ENCODE measurements at places on chromosomes 3 and 15. TPM values are rescaled to one million over a fixed set of nuclear protein-coding genes. Genes with fewer than 3 reads are reported as not detected.

DNA sequence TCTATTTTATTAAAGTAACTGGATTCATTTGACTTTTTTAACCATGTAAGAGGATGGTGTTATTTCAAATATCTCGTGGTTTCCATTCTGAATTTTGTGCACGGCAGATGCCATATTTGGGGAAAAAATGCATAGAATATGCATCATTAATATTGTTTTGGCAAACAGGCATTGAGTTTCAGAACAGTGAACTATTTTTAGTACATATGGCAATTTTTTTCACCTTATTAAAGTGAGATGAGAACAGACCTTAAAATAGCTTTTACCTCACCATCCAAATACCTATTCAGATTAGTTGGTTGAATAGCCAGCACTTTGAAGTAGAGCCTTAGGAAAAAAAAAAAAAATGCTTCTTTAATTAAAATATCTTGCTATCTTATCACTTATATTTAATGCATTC is 117.3 kb upstream of the FLNB start:
- DNase-seq: no peak

Gene SPTBN5
- total RNA-seq: 2.7 TPM

GRCh38 chr15:63483521-63484371 is 20.6 kb upstream of the USP3 start:
- no peak for DNase-seq

DNA sequence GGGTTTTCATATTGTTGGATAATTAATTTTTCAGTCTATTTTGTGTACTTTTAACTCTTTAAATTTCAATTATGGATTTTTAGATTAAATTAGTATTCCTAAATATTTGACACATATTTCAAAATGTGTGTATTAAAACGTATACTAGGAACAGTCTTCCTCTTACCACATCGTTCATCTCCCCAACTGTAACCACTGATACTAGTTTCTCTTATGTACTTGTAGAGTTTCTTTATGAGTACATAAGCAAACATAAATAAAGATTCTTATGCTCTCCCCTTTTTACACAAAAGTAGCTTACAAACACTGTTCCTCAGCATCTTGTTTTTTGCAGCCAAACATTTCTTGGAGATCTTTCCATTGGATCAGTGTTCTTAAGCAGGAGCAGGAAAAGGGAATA is 45.9 kb downstream of the CMSS1 start:
- DNase-seq: no peak

- DNase-seq: no peak
Observed at GRCh38 chr15:63335543-63336240, 46.0 kb downstream of the CA12 start.

DNA sequence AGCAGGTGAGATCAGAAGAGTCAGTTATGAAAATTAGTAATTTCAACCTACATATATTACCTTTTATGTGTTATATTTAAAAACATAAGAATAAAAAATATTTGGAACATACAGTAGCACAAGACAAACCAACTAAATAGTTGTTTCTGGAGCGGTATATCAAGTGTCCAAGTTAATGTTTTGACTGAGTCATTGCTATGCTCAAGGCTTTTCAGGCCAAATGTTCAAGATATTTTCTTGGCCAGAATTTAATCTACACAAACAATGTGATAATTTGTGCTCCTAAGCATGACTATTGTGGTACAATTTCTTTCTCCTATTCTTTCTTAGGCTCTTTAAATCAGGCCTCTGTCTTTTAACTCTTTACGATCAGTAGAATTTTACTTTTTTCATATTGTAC is 412.4 kb downstream of the RAP2B start:
- no peak for DNase-seq

GRCh38 chr15:73125219-73125618 is 73.0 kb downstream of the NEO1 start:
- DNase-seq: no peak

DNA sequence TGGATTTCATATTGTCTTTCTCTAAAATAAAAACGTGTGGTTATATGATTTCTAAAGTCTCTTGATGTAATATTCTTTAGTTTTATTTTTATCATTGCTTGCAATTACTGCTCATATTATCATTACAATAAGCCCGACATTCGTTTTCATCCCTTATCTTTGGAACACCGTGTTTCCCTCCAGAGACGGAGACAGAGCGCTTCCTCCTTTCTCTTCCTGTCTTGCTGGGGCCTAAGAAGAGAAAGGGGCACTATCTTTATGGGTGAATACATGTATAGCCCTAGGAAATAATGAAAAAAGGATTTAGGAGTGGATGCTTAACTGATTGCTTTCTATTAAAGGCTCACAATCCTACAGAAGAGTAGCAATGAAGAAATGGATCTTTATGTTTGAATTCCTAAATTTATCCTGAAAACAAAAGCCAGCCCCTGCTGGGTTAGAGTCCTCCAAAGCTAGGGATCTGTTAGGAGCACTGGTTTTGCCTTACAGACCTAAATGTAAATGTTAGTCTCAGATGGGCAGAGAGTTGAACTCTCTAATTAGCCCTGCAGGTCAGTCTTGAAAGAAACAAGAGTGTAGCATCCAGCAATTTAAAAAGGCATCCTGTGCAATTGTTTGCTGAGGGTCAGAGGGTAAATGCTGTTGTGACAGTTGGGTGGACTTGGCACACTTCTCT is 145.1 kb downstream of the TP63 start:
- no peak for DNase-seq

GRCh38 chr15:95091444-95091843 is 860.1 kb downstream of the MCTP2 start:
- no peak for DNase-seq

- no peak for DNase-seq
Observed at GRCh38 chr3:16113704-16114103, 60.8 kb upstream of the GALNT15 start.

DNA sequence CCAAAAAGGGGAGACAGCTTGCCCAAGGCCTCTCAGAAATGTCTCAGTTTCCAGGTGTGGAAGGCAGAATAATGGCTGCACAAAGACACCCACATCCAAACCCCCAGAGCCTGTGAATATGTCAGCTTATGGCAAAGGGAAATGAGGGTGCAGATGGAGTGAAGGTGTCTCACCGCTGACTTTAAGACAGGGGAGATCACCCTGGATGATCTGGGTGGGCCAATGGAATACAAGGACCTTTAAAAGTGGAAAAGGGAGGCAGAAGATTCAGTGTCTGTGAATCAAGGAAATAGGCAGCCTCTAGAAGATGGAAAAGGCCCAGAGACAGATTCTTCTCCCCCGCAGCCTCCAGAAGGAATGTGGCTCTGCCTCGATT is 48.8 kb upstream of the ATP2B2 start:
- DNase-seq: peak; percentile 6

Gene ZNF717
- total RNA-seq: 9.1 TPM
